NCI-H1436 (cell line): ENCODE measurements at places on chromosomes 7 and 10.

DNA sequence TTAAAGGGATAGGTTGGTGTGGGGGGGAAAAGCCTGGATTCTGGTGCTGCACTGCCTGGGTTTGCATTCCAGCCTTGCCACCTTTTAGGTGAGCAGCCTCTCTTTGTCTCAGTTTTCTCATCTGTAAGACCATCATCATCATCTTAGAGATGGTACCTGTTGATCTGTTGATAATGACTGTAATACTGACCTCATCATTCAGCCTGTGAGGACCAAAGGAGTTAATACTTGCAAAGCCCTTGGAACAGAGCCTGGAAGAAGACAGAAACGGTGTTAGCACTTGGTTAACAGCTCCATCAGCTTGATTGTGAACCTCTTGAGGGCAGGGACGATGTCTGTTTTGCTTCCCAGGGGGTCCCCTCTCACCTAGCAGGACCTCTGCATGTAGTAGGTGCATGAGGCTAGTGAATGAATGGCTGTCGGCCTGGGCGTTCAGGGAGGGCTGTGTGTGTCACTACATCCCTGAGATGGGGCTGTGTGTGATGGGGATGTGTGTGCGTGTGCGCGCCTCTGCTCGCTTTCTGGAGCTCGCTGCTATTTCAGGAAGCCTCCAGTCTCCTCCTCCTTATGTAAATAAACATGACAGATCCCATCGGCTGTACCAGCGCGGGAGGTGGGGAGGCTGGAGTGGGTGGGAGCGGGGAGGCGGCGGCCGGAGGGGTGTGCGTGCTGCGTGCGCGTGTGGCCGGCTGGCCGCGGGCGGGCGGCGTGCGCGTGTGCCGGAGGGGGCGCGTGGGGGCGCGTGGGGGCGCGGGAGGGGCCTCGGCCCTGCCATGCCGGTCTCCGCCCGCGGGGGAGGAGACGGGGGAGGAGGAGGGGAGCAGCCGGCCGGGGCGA lies 61.2 kb downstream of the NEURL1 start:
- DNase-seq = peak; percentile 54

DNA sequence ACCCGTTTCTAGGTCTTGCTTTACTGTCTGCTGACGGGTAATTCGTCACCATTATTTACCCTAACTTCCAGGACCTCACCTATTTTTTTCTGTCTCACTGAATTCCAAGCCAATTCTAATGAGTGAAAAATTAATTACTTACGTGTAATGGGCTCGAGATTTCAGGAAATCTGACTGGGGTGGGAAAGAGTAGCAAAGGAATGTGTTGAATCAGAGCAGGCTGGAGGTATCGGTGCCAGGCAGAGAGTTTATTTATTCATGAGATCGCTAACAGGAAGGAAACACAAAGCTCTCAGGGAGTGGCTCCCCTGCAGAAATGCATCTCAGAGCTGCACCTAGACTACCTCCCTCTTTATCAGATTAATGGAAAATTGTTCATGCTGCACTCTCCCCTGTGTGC lies 4.0 kb upstream of the DIP2C start:
- DNase-seq = no peak

DNA sequence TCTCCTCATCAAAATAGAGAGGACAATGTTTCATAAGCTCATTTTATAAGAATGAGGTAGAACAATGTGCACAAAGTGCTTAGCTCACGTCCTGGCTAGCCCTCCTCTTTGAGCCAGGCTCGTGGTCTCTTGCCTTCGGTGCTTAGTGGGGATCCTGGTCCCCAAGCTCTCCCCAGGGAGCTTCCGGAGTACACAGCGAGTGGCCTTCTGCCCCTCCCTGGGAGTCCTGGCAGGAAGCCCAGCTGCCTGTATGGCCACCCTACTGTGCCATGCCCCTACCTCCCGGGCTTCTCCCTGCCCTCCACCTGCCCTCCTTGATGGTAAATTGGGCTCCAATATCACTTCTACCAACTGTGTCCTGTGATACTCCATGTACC lies 868 bp downstream of the MYO1G start:
- no peak for DNase-seq

GRCh38 chr10:124156524-124157260 lies 63.3 kb upstream of the CHST15 start:
- DNase-seq = no peak

GRCh38 chr10:63628526-63629362 lies 107.5 kb downstream of the REEP3 start:
- DNase-seq = peak; percentile 83

GRCh38 chr7:148935451-148935850 lies 51.4 kb upstream of the EZH2 start:
- no peak for DNase-seq

DNA sequence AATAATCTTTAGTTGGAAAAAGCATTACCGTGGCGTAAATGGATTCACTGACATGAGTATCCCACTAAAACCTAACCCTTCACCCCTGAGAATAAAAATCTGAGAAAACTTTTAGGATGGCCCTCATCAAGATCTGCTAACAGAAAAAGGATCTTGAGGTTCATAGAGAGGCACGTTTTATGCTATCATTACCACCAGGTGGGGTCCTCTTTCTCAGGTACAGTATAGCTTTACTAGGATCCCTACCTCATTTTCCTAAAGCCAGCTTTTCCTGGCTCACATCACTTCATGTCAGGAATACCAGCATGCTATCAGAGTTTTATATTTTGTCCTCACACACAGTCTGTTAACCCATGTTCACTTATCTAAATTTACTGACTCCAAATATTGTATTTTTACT lies 173.7 kb downstream of the POM121L12 start:
- DNase-seq = no peak

GRCh38 chr10:78754269-78755062 lies 314.3 kb upstream of the ZMIZ1 start:
- no peak for DNase-seq

GRCh38 chr7:30475580-30475979 lies 3.0 kb downstream of the NOD1 start:
- DNase-seq = no peak

- DNase-seq = no peak
Measured at GRCh38 chr7:137572056-137572784, 228.7 kb upstream of the PTN start.

- DNase-seq = no peak
Measured at GRCh38 chr10:28367929-28368484, 65.1 kb upstream of the MPP7 start.

DNA sequence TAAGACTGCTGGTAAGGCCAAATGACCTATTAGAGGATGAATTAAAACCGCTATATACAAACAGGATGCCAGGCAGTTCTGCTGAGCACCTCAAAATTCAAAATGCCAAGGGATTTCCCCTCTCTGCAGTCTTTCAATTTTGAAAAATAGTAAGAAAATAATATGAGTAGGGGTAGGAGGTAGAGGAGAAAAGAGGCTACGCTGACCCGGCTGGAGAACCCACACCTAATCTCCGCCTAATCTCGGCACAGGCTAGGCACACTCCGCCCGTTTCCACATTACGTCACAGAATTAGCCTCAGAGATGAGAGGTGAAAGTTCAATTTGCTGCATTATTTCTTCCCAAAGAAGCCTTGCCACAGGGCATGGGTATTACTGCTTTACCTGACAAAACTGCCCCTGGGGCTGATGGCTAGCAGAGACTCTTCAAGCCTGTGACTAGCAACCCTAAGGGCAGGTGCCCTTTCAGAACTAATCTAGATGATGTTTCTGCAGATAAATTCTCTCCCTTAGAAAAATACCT lies 21.3 kb upstream of the SPOCK2 start:
- no peak for DNase-seq
